Activated CD4-positive, alpha-beta T cell treated with anti-CD3 and anti-CD28 coated beads, Interleukin-10, Interleukin-2, amounts not matched to agents 100 ng/mL and 50 ng/mL, durations not matched to agents 16 hours and 8 hours (primary cell): ENCODE measurements at places on chromosomes 3 and 15.

GRCh38 chr3:11224870-11225229 is 47.3 kb upstream of the ATG7 start:
- no peak for DNase-seq

DNA sequence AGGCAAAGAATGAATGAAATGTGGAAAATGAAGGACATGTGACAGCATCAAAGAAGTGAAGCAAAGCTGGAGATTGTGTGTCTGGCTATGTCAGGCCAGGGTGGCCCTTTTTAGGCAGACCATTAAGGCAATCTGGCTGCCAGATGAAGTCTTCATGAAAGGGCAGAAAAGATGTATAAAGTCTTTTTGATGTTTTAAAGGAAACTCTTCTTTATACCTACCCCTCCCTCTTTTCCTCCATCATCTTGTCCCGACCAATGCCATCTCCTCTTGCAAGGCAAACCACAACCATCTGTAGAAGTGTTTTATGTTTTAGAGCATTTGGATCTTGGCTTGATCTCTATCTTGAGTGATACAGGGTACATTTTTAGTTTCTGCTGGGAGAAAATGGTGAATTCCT is 259.2 kb downstream of the LSAMP start:
- no peak for DNase-seq

DNA sequence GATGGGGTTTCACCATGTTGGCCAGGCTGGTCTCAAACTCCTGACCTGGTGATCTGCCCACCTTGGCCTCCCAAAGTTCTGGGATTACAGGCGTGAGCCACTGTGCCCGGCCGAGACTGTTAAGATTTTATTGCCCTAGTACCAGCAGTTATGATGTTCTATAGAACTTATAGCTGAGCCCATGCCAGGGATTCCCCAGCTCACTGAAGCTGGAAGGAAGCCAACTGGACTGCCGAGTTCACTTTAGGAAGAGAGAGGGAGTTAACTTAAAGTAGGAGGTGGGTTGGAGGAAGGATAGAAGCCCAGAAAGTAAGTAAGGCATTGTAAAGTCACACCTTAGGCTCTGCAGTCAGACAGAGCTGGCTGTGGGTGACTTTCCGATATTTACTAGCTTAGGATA is 101.1 kb upstream of the BOC start:
- DNase-seq = no peak

DNA sequence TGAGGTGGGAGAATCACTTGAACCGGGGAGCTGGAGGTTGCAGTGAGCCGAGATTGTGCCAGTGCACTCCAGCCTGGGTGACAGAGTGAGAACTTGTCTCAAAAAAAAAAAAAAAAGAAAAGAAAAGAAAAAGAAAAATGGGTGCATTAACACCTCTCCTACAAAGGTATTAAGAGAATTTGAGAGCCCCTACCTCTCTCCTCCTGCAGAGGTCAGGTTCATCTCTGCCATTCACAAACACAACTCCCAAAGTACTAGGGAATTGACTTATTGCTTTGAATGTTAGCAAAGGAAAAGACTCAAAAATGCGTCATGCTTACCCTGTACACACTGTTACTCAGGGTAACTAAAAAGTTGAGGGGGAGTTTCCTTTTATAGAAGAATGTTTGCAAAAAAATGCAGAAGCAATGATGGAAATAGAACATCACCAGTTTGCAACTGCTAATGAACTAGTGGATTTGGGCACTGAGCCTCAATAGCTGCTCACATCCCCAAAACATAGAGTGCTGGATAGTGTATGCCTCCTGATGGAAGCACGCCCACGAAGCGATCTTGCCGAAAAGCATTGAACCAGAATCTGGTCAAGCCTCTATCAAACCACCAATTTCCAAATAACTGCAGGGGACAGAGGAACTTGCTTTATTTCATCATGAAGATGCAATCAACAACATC is 15.5 kb upstream of the LYZL4 start:
- DNase-seq = no peak

- DNase-seq = no peak
Measured at GRCh38 chr15:69466733-69467132, 14.1 kb downstream of the RPLP1 start.

DNA sequence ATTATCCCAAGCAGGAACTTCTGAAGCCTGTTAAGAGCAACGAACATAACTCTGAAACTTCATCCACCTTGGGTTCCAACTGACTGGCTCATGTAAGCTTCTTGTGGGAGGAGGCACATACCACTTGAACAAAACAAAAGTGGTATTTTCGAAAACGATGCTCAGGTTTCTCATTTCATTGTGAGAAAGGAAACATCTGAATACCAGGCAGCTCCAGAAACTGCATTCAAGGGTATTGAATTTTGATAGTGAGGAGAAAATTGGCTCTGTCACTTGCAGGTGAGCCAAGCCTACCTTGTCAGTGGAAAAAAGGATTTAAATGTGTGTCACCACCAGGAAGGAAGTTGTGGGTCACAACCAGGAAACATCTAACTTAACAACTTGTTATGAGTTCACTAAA is 218.1 kb upstream of the SATB1 start:
- peak; percentile 34 for DNase-seq

DNA sequence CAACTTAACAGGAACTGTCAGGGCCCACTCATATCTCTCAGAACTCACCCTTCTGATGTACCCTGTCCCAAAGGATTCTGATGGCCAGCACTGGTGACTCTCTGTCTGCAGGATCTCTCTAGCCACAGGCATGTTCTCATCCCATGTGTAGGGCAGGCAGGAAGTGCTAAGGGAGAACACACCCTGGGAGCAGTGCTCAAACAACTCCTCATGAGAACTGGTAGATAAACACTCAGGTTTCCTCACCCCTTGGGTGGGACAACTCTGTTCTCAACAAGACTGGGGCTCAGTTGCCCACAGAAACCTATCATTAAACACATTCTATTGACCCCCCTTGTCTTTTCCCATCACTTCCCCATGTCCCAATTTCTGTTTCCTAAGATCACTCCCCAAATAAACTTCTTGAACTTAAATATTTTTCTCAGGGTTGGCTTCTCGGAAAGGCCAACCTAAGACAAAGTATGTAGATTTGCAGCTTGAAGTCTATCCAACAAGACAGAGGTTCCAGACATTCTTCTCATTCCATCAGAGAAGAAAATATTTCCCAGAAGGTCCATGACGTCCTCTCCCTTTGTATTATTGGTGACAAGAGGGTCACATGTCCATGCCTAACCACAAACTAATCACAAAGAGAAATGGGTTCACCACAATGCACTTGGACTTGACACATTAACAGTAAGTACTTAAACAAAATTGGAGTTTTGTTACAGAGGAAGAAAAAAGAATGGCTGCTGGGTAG is 276.6 kb upstream of the GADL1 start:
- DNase-seq = no peak

GRCh38 chr3:1214933-1215332 is 122.1 kb downstream of the CNTN6 start:
- no peak for DNase-seq

DNA sequence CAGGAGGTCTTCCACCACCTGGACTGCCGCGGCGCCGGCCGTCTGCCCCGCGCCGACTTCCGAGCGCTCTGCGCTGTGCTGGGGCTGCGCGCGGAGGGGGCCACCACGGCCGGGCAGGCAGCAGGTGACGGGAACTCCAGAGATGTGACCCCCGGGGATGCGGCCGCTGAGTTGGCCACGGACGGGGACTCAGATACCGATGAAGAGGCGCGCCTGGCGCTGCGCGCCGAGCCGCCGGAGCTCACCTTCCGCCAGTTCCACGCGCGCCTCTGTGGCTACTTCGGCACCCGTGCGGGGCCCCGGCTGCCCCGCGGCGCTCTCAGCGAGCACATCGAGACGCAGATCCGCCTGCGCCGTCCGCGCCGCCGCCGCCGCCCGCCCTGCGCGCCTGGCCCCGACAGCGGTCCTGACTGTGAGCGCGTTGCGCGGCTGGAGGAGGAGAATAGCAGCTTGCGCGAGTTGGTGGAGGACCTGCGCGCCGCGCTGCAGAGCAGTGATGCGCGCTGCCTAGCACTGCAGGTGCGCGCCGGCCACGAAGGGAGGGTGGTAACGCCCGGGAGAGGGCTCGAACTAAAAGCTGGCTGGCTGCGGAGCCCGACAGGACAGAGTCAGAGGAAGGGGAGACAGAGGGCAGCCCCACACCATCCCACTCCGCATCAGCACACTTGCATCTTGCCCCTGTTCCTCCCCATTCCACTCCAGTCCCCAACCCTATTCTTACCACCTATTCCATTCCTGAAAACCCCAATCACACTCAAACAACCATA is 885 bp downstream of the EFCC1 start:
- DNase-seq = peak; percentile 25

DNA sequence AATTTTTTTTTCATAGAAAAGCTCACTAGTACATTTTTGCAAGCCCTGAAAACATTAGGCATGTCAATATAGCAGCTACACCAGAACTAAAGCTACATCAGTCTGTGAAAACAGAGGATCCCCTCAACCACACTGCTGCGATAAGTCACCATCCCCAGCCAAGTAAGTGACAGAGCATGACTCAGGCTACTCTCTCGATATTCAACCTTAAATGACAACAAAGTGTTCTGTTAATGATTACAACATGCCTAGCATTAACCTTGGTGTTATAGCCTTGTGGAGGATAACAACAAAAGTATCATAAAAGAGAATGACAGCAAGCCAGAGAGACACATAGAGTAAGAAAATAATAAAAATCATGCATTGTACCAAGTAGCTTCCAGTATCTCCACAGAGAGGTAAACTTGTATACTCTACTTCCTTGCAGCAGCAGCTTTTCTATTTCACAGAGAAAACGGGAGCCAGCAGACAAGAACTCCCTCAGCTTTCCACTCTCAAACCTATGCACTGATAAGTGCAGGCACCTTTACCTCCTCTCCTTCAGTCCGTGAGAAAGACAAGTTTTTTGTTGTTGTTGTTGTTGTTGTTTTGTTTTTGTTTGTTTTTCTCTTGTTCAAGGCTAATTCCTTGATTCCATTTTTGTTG is 76.6 kb downstream of the GBE1 start:
- DNase-seq = no peak

GRCh38 chr15:96049323-96049722 is 281.2 kb upstream of the NR2F2 start:
- no peak for DNase-seq

DNA sequence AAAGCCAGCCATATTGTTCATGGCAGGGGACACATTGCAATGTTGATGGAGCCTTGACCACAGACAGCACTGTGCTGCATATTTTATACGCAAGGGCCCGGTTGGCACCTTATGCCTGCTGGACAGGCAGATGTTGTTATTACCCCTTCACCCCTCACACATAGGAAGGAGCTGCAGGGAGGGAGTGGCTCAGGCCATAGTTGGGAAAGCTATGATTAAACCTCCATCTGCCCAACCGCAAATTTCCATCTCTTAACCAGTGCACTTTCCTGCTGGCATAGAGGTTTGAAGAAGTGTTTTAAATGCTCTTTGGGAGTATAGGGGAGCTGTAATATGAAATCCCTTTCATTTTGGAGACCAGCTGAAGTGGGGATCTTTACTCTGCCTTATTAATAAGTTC is 224.7 kb downstream of the CACNA2D3 start:
- no peak for DNase-seq

GRCh38 chr3:113601240-113601639 is 68.9 kb downstream of the SIDT1 start:
- no peak for DNase-seq

- peak; percentile 55 for DNase-seq
Measured at GRCh38 chr3:130539005-130539404, 22.0 kb downstream of the COL6A6 start.

DNA sequence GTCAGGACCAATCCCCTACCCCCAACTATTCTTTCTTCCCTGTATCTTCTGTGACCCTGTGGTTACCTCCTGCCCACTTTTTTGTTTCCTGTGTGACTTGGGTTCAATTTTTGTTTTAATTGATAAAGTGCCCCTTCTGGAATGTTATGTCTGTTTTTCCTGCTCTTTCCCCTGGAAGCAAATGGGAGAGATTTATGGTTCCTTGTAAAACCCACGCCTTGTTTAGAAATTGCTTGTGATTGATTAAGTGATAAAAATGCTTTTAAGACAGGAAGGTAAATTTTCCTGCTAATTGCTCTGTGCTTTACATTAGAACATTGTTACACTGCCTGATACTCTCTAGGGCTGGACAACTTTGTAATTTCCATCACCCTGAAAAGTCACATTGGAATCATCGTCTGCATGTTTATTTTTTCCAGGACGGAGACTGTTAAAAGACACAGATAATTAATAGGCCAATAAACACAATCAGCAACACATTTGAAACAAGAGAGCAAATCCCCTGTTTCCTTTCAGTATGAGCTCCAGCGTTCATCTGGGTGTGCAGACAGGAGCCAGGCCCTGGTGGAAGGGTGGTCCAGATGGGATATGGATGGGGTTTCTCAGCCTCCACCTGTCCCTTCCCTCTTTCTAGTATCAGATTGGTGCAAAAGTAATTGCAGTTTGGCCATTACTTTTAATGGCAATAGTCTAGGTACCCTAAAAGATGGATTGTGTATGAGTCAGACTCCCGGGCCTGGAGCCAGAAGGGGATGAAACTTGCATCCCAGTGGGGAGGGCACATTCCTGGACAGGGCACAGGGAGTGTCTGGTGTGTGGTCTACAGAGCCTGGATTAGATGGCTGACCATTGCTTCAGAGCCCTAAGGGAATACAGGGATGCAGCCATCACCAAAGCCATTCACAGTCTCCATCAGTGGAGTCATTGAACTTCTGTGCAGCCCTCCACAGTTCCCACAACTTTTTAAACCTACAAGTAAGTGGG is 58.1 kb upstream of the AGBL1 start:
- no peak for DNase-seq

DNA sequence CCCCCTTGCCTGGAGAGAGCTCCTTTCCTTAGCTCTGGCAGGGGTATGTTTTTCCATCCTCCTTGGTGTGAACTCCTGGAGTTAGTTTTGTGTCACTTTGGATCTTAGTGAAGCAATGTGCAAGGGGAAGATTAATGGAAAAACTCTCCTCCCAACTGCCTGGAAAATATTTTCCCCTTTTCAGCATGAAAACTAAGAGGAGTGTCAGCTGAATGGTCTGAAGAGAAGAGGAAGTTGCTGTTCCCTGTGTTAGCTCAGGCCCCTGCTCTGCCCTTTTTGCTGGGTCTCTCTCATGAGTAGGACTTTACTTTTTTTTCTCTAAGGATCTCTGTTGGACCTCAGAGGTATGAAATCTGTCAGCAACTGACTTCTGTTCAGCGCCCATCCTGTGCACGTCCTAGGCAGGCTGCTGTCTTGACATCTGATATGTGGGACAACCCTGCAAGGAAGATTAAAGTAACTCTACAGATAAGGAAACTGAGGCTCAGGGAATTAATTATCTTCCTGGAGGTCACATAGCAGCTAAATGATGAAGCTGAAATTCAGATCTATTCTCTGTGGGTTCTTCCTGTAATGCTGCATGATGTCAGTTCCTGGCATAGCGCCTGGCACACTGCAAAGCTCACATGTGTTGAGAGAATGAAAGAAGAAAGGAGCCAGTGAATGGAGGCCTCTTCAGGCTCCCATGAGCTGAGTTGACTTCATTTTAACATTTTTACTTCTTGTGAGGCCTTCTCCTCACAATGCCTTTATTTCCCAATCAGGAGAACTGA is 109.7 kb upstream of the GALNT15 start:
- no peak for DNase-seq

- DNase-seq = no peak
Measured at GRCh38 chr3:60792249-60792852, 458.9 kb downstream of the FHIT start.

- DNase-seq = no peak
Measured at GRCh38 chr3:128423525-128424147, 43.1 kb downstream of the DNAJB8 start.
